ENCODE measurements at places on chromosomes 2 and 18.

- DNase-seq = no peak
These were observed 103.8 kb upstream of the SMIM21 start for GRCh38 chr18:75531212-75531850.

GRCh38 chr2:229230911-229231310, 40.2 kb downstream of the PID1 start:
- no peak for DNase-seq

GRCh38 chr2:65450393-65450792, 18.0 kb upstream of the SPRED2 start:
- DNase-seq = no peak

DNA sequence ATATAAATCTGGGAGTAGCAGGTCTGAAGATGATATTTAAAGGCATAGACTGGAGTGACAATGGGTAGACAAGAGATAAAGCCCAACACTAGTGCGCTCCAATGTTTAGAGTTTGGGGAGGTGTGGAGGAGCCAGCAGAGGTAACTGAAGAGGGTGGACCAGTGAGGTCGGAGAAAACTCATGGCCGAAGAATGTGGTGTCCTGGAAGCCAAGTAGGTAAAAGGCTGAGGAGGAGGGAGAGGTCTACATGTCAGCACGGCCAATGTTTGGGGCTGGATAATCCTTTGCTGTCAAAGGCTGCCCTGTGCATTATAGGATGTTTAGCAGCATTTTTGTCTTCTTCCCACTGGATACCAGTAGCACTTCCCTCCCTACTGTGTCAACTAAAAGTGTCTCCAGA, 78.8 kb upstream of the KCNE4 start:
- no peak for DNase-seq

DNA sequence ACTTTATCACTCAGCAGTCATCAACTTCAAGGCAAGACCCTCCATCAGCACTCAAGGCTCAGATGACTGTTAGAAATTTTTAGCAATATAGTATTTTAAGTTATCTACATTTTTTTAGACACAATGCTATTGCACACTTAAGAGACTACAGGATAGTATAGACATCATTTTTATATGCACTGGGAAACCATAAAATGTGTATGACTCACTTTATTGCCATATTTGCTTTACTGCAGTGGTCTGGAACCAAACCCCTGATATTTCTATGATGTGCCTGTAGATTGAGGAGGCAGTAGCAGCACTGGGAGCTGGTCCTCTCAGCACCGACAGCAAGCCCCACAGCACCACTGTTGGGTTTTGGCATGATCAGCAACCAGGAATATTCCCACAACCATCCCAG, 264.8 kb upstream of the HNRNPA3 start:
- no peak for DNase-seq

- no peak for DNase-seq
These were observed 32.3 kb upstream of the C18orf32 start for GRCh38 chr18:49519101-49519971.

DNA sequence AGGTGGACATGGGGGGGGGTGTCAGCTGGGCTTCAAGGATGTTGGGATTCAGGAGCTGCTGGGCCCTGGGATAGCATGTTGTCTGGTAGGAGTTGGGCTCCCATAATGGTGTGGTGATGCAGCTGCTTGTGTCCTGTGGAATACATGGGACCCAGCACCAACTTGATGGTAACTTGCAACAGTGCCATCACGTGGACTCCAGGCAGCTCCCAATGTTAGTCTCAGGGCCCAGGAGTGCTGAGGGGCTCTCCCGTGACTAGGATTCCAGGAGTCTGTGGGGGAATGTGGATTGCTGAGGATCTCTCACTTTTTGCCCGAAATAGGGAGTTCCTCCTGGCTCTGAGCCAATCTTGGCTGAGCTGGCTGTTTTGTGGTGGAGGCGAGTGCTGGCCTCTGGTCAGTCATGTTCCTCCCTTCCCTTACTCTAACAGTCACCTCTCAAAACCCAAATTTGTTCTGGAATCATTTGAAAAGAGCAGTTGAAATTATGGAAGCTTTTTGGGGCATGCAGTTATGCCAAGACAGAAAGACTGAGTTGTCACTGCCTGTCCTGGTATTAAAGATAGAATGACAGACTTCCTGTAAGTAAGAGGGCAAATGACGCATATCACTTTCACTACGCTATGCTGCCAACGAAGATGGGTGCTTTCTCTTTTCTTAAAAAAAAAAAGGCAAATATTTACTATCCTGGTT, 607.1 kb downstream of the ADCYAP1 start:
- DNase-seq = no peak

DNA sequence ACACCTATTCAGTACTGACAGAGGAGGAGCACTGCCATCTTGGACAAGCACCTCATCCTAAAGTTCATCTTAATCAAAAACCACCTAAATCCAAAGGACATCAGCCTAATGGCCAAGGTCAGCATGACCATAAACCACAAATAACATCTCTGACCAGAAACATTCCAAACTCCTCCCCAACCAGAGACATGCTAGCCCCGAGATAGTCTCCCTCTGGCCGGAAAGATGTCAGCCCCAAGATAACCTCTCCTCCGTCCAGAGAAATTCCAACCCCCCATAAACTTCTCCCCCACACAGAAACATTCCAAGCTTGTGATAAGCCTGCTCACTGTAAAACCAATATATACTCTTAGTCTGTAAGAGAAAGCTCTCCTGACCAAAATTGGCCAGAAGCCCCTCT, 260.6 kb downstream of the CLIP4 start:
- DNase-seq = no peak

GRCh38 chr2:20230114-20230425, 5.1 kb upstream of the SDC1 start:
- DNase-seq = no peak
